ENCODE measurements at places on chromosomes 11 and 22.

DNA sequence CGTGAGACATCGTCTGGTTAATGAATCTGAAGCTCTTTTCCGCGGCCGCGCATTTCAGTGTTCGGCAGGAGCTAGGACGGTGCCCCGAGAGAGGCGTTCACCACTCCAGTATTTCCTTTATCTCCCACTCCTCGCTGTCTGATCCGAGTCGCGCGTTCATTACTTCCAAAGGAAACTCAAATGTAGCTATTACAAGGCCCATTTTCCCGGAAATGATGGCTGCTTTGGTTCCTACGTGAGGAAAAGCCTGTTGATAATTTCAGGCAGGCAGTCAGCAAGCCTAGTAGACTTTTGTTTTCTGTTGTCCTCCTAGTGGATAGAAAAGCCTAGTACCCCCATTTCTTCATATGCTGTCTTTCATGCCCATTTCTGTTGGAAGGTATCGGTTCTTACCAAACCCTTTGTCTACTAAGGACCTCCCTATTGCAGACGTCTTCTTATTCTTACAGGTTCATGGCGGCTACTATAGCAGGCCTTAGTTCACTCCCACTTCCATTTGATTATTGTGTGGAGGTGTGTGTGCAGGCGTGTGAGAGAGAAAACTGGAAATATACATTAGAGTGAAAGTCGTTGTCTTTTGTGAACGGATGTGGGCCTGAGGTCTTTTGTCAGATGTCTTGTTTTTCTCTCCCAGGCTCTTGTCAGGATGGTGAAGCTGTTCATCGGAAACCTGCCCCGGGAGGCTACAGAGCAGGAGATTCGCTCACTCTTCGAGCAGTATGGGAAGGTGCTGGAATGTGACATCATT, 737 bp downstream of the RBM4 start:
- DNase-seq, result peak; percentile 49

DNA sequence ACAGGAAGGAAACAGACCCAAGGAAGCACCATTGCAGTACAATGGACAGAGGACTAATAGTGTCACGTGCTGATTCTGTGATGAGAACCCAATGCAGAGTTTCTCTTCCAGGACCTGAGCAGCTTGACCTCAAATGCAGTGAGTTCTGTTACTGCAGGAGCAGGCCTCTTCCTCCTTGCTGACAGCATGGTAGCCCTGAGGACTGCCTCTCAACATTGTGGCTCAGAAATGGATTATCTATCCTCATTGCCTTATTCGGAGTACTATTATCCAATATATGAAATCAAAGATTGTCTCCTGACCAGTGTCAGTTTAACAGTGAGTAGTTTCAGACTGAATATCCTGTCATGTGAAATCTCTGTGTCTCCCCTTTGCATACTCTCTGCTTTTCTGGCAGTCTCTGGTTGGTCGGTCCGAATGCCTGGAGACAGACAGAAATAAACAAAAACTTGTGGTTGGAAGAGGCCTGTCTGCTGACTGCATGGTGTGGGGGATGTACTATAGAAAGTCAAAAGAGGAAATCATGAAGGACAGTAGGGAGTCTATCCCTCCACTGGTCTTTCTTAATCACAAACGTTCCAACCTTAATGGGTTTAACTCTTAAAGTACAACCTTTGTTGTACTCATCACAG, 6.9 kb upstream of the MS4A14 start:
- no peak for DNase-seq

GRCh38 chr11:129314371-129314770, 61.3 kb upstream of the BARX2 start:
- DNase-seq, result no peak

DNA sequence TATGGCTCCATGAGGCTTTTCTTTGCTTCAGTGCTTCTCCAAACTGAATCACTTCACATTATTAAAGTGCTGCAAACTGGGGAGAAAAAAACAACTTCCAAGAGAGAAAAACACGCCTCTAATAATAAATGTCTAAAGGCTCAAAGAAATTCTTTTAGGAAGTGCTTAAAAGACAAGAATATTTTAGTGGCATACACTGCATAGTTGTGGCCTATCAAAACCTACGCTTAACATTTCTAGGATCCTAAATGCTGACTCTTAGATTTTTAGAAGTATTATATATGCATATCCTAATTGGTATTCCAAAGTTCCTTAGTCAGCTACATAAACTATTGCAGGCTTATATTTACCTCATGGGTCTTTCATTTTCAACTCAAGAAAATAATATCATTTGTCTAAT, 879.0 kb upstream of the CCDC90B start:
- DNase-seq, result peak; percentile 18

GRCh38 chr11:62269654-62270278, at the start of gene SCGB2A2:
Gene SCGB2A2 (plus strand): TSS chr11:62270158. CDS start chr11:62270217, 59 bp downstream.
- no peak for DNase-seq

DNA sequence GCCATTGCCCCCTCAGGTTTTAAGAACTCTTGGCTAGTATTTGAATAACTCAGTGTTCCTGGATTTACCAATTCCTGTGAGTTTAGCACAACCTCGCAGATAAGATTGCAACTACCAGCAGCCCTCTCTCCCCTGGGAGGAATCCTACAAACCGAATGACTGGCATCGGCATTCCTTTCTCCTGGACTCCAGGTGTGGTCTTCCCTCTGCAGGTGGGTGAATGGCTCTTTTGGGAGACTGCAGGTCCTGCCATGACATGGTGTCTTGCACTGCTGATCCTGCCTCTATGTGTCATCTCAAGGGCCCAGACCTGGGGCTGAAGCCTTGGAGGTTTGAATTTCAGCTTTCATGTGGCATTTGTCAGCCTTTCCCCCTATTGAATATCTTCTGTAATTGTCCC, 105.6 kb downstream of the PKNOX2 start:
- no peak for DNase-seq

- peak; percentile 26 for DNase-seq
Observed at GRCh38 chr11:92225568-92226330, 1.1 kb downstream of the FAT3 start.

GRCh38 chr11:20315800-20316199, 47.7 kb upstream of the HTATIP2 start:
- no peak for DNase-seq

GRCh38 chr11:88066090-88066489, 109.2 kb downstream of the RAB38 start:
- DNase-seq, result no peak

- no peak for DNase-seq
Observed at GRCh38 chr22:50074056-50074455, 11.2 kb downstream of the MLC1 start.

DNA sequence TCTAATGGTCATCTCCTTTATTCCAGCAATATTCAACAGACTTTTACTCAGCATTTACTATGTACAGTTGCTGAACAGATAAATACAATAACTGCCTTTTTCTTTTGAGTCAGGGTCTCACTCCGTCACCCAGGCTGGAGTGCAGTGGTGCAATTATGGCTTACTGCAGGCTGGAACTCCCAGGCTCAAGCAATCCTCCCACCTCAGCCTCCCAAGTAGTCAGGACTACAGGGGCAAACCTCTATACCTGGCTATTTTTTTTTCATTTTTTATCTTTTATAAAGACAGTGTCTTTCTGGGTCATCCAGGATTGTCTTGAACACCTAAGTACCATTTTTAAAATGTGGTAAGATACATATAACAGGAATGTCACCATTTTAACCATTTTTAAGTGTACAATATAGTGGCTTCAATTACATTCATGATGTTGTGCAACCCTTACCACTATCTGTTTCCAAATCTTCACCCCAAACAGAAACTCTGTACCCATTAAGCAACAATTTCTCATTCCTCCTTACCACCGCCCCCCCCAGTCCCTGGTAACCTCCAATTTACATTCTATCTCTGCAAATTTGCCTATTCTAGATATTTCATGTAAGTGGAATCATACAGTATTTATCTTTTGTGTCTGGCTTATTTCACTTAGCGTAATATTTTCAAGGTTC, 67.8 kb downstream of the MIAT start:
- DNase-seq, result no peak

DNA sequence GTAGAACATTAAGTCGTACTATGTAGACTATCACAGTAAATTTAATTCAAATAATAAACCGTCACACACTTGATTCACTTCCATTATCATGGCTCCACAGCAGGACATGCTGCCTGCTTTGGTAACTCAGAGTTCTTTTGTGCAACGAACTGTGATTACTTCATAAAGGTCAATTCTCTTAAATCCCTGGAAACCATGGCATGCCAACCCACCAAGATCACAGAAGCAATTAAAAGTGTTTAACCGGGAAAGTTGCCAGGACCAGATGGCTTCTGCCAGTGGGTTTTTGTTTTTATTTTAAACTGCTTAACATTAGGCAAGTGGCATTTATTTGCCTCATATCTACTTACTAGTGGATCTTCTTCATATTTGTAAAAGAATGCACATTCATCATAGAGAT, 1162.1 kb downstream of the DLG2 start:
- peak; percentile 38 for DNase-seq

DNA sequence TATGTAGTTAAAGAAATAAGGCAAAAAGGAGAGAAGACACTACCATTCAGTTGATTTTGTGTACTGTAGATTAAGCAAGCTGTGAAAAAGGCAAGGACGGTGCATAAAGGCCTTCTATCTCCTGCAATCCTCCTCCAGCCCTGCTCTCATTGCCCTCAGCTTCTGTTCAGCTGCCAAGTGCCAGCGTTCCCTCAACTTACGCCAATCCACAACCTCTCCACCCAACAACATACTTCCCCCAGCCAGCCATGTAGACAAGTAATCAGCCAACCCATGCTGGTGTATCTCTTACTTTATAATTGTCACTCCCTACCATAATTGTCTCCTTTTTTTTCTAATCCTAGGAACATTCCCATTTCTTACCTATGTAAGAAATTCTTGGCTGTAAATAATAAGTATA, 30.1 kb upstream of the ANO5 start:
- no peak for DNase-seq

DNA sequence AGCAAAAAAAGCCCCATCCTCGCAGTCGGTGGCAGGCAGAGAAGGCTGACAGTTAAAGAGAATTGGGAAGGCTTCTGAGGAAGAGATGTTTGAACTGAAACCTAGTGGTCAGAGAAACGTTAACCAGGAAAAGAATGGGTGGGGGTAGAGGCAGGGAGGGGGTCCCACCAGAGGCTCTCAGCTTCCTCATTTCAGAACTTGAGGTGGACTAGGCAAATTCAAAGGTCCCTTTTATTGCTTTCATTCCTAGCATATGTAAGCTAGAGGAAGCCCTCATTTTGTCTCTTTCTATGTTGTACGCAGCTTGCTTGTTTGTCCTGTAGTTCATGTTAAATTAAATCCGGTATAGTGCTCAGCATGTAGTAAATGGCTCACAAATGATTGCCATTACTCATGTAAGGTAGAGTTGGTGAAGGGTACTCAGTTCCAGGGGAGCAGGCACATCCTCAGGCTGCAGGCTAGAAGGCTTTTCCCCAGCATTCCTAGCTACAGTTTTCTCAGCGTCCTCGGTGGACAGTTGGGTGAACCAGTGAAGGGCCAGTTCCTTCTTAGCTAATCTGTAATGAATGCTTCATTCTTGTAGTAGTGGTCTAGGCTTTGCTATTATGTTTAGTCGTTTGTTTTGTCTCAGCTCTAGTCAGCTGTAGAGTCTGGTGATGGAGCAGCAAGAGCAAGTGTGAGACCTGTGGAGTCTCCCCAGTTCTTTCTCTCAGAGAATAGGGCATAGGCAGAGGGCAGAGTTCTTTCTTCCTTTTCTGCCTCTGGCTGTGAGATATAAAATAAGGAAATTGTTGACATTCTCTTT, 58.6 kb downstream of the UVRAG start:
- no peak for DNase-seq

DNA sequence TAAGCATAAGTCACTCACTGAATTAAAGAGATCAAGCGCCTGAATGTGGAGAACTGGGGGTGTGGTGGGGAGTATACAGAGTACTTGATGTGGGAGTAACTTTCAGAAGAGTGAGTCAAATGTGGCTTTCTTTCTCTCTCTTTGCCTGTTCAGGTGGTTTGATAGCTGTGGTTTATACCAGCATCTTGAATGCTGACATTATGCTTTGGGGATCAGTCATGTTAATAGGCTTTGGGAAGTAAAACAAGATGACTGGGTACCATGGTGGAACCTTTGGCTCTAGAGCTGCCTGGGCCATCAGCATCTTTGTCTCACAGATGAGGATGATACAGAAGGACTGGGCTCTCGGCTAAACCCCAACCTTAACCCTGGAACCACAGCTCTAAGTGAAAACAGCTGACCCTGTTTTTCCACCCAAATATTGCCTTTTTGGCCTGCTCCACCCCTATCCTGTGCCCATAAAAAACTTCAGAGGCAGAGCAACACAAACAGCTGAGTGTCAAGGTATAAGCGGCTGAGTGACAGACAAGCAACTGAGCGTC, 58.2 kb upstream of the GNAZ start:
- DNase-seq, result no peak

DNA sequence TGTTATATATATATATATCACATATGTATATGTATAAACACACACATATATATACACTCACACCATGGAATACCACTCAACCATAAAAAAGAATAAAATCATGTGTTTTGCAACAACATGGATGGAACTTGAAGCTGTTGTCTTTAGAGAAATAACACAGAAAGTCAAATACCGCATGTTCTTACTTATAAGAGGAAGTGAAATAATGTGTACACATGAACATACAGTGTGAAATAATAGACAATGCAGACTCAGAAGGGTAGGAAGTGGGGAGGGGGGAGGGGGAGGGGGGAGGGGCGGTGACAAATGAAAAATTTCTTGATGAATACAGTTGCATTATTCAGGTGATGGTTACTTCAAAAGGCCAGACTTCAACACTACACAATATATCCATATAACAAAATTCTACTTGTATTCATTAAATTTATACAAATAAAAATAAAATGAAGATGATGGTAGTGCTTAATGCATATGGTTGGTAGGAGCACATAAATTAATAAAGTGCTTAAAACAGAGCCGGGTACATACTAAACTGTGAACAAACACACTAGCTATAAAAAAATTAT, 5.8 kb upstream of the OR5B2 start:
- no peak for DNase-seq

GRCh38 chr11:117334896-117335295, 7.2 kb downstream of the CEP164 start:
- DNase-seq, result no peak

- DNase-seq, result peak; percentile 99
Observed at GRCh38 chr11:69296890-69297786, 3.2 kb downstream of the MYEOV start.

- peak; percentile 88 for DNase-seq
Observed at GRCh38 chr11:40274017-40274416, 1185.4 kb downstream of the LRRC4C start.

DNA sequence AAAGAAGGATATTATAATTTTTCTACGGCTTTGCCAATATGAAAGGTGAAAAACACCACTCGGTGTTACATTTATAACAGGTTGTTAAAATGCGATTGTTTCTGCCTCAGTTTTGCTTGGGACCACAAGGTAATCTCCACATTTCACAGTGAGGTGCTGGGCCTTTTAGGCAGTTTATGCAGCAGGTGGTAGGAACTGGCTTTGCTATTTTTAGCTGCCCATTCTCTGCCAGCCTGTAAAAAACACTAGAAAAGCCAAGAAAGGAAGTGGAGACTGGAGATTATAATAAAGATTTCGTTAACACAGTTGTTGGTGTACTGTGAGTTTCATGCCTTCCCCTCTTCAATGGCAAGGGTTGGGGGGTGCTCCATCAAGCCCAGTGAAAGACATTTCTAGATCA, 8.0 kb upstream of the MRPL16 start:
- no peak for DNase-seq

- DNase-seq, result no peak
Observed at GRCh38 chr11:10484461-10485180, 29.6 kb downstream of the AMPD3 start.

GRCh38 chr11:88115828-88116755, 59.2 kb downstream of the RAB38 start:
- DNase-seq, result no peak

- peak; percentile 74 for DNase-seq
Observed at GRCh38 chr11:61815790-61816735, 740 bp downstream of the FADS1 start.

All from astrocyte of the spinal cord (primary cell).